Stimulated activated CD4-positive, alpha-beta T cell treated with anti-CD3 and anti-CD28 coated beads, Interleukin-2, amount 100 ng/mL, for 24 hours (primary cell): ENCODE measurements at places on chromosomes 4 and X.

DNA sequence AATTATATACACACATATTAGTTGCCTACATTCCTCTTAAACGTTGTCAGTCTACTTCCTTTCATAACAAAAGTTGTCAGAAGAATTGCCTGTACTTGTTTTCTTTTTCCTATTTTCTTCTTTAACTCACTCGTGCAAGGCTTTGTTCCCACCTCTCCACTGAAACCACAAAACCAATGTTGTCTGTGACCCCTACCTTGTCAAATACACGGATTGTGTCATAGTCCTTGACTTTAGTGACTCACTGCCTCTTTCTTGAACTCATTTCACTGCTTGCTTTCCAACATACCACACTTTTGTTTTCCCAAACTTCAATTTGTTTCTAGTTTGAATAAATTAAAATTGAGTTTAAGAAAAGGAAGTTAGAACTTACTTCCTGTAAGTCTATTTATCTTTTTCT, 283.9 kb upstream of the AGA start:
- DNase-seq, result no peak

- no peak for DNase-seq
These were observed 77.0 kb upstream of the PGRMC2 start for GRCh38 chr4:128364565-128364964.

GRCh38 chrX:40188573-40189417, 91.0 kb upstream of the BCOR start:
- DNase-seq, result no peak

GRCh38 chr4:30437316-30437715, 282.9 kb upstream of the PCDH7 start:
- DNase-seq, result no peak

- DNase-seq, result no peak
These were observed 198.6 kb downstream of the MAGEB5 start for GRCh38 chrX:26414534-26414933.

DNA sequence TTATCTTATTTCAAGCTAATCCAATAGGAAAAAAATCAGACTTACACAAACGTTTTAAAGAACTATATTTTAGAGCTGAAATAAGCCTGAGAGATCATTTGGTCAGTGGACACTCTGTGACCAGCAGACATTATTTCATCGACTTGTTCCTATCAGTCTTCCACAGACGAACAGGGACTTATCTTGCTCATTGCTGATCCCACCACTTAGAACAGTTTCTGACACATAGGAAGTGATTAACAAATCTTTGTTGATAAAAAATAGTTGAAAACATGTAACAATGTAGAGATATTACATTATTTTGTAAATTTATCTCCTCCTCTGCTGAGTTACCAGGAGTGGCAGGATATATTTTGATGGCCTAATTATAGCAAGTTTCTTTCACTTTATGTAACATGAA, 65.8 kb downstream of the TAPT1 start:
- no peak for DNase-seq

DNA sequence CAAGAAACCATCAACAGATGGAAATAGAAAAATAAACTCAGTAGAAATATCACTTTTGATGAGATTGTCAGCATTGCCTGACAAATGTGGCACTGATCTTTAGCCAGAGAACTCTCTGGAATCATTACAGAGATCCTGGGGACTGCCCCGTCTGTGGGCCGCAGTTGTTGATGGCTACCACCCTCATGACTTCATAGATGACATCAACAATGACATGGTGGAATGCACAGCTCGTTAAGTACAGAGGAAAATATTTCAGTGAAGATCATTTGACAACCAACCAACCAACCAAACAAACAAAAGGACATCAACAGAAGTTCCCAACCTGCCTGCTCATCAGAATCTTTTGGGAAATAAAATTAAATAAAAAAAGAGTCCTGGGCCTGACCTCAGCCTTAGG, 132.6 kb downstream of the UCHL1 start:
- no peak for DNase-seq

GRCh38 chr4:174457468-174457867, 64.8 kb downstream of the HPGD start:
- DNase-seq, result no peak

- DNase-seq, result no peak
These were observed 35.4 kb upstream of the UGT2A3 start for GRCh38 chr4:68987007-68987406.

DNA sequence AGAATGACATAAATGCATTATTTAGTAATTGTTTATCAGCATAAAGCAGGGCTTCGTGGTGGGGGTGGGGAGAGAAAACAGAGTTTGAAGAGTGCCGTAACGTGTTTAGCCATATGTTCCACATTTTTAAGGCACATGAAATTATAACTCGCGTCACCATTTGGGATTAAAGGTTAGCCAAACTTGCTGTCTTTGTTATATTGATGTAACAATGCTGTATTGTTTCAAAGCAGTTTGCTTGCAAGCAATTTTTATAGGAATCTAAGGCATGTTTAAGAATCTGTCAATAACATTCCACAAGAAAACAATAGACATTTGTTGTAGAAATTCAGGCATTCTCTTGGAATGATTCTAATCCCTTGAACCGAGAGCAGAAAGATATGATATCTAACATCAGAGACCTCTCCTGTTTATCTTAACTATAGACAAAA, 78.3 kb downstream of the CLDN22 start:
- DNase-seq, result no peak

GRCh38 chr4:7933651-7934510, 5.8 kb downstream of the AFAP1 start:
- DNase-seq, result no peak

- no peak for DNase-seq
These were observed 14.2 kb downstream of the ZMYM3 start for GRCh38 chrX:71239781-71240180.

DNA sequence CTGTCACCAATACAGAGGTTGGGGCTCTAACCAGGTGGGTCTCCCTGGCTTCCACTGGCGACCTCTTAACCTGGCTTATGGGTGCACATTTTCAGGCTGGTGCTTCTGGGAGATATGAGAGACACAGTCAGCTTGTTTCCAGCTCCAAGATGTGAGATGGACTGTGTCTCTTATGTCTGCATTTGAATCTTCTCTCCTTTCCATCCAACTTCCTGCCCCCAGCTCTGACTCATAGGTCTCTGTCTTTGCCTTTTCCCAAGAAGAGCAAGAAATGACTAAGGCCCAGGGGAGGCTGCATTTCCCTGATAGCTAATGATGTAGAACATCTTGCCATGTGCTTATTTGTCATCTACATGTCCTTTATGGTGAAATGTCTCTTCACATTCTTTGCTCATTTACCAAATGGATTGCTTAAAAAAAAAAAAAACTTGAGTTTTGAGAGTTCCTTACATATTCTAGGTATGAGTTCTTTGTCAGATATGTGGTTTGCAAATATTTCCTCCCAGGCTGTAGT, 3.2 kb upstream of the UXT start:
- peak; percentile 58 for DNase-seq

DNA sequence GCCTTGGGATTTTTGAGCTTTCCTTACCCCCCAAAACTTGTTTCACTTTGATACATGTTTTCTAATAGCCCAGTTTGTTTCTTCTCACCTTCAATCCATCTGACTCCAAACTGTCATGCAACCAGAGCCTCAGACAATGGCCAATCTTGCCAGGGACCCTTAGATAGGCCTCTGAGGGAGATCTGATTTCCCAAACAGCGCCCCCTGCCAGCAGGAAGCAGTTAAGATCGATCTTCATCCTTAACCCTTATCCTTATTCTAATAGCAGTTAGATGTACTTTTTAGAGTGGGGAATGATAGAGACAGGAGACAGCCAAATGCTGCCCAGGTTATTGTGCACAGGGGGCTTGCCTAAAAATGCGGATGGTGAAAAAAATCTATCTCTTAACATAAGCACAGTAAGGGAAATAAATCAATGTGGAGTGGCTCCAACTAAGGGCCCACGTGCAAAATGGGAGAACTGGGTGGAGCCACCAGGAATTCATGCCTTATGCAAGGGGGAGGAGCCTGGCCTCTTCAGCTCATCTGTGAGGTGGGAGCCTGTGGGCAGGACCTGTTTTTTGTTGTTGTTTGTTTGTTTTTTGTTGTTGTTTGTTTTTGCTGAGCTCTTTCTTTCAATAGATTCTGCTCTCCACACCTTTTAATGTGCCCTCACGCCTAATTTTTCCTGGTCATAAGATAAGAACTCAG, 833.6 kb upstream of the AGA start:
- DNase-seq, result no peak
